HTR-8/SVneo (cell line): ENCODE measurements at places on chromosomes 12 and 14.
A peak's percentile ranks its signal among the peaks of the same experiment; 100 is the strongest.

- no peak for DNase-seq
Measured at GRCh38 chr12:84874825-84875139, 37.8 kb downstream of the SLC6A15 start.

GRCh38 chr14:75495882-75496281, 26.4 kb upstream of the BATF start:
- no peak for DNase-seq

GRCh38 chr12:111741235-111741812, 25.4 kb upstream of the ALDH2 start:
- DNase-seq = no peak

DNA sequence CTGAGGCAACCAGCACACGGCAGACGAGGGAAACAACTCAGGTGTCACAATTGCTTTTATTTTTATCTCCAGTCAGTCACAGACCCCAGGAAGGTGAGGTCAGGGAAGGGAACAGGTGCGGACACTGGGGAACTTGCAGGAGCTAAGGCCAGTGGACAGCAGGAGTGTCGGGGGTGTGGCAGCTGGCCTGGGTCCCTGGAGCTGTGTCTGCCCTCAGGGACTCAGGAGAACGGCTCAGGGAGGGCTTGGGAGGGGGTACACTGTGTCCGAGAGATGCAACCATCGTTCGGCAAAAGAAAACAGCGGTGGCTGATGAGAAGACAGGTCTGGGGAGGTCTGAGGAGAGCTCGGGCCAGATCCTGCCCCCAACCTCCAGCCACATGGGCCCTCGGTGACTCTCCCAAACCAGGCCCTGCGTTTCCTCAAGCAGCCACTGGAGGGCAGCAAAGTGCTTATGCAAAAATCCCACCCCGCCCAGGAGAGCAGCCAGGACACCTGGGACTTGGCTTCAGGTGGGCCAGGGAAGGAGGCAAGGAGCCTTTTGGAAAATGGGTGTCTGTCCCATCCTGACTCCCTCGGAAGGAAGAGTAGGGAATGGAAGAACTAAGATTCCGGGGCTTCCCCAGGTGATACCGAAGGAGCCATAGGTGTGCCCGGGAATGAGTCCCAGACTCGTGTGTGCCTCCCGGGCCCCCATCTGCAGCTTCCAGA, 24.1 kb upstream of the BCDIN3D start:
- peak; percentile 81 for DNase-seq

DNA sequence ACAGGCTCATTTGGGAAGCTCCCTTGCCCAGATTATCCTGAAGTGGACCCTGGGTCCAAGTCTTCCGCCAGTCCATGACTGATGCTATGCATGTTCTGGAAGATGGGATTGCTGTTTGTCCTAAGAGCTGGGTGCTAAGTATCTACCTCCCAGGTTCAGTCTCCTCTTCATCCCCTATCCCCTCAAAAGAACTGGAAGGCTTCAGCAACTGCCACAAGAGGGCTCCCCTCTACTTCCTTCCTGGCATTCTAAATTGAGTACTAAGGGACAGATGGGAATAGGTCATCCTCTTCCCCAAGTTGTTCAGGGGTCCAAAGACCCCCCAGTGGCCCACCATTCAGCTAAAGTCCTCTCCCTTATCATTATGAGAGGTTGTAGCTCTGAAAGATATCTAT, 9.0 kb upstream of the FKBP11 start:
- no peak for DNase-seq

- no peak for DNase-seq
Measured at GRCh38 chr14:74909911-74910310, 13.1 kb downstream of the RPS6KL1 start.

DNA sequence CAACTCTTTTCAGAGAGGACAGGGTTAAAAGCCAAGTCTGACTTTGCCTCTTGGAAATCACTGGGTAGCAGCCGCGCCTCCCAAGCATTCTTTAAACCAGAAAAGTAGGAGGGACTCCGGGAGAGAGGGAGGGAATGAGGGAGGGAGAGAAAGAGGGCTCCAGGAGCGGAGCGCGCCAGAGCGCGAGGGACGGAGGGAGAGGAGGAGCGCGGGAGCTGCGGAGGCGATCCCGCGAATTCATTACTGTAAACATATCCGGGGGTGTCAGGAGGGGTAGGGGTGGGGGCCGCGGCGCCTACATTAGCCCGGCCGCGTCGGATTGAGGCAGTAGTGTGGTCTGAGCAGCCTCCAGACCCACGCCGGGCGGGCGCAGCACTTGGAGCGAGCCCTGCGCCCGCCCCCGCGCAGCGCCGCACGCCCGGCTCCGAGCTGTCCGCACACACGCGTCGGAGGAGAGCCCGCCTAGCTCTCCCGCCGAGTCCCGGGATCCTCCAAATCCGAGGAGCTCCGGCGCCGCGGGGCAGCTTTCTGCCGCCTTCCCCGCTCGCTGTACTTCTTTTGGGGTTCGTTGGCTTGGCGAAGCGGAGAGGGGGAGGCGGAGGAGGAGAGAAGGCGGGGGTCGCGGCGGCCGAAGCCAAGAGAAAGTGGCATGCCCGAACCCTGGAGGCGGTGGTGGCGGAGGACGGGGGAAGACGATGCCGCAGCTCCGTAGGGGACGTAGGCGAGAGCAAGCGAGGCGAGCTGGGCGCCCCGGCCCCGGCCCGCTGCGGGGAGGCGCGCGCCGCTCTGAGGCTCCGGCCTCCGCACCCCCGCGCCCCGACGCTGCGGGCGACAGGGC, 3.3 kb downstream of the FLRT2 start:
- peak; percentile 45 for DNase-seq

DNA sequence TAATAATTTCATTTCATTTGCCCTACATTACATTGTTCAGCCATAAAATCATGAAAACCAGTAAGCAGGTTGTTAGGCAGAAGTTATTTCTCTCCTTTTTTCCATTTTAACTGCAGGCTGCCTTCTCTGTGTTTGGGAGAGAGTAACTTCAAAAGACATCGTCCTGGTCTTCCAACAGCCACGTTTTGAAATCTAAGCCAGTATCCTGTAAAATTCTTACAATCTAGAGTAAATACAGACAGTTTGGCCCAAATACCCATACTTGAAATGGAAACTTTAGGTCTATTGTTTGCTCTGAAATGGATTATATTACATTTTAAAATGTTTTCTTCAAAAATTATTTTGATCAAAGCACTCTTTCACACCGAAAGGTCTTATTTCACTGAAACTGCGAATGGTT, 66.1 kb upstream of the SLCO1C1 start:
- DNase-seq = no peak

GRCh38 chr12:108881953-108882352, 2.1 kb downstream of the DAO start:
- DNase-seq = no peak

DNA sequence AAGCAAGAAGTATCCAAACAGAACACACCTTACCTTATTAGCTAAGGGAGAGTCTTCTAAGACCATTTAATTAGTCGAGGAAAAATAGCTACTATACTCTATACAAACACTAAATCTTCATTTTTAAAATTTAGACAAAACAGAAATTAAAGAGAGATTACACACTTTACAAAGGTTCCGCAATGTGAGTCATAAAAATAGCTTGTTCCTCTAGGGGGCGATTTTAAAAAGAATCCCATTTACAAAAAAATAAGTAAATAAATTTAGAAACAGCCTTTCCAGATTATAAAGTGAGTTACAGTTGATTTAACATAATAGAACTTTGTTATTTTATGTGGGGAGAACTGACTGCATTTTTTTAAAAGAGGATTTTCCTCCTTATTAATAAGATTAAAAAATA, 201.6 kb downstream of the PAX9 start:
- DNase-seq = no peak

DNA sequence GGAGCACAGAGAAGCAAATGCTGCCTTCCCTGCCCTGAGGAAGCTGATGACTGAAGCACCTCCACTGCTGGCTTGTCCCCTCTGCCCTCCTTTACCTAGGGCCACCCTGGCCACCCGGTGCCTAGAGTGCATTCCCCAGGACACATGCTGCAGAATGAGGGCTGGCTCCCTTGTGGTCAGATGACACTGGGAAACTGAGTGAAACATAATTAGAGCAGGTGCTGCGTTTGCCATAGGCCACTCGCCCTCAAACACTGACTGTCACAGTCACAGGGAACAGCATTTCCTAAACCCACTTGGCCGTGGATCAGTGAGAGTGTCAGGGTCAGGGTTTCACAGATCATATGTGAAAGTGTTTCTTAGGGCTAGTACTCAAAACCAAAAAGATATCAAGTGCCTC, 16.0 kb downstream of the TCHP start:
- no peak for DNase-seq

GRCh38 chr12:76927170-76927784, 48.5 kb upstream of the CSRP2 start:
- peak; percentile 28 for DNase-seq
